Muscle of leg (tissue), 16 donors: ENCODE measurements at places on chromosomes 3 and 15. TPM values are rescaled to one million over a fixed set of nuclear protein-coding genes. Genes with fewer than 3 reads are reported as not detected.

The ARHGEF3 gene
- polyA plus RNA-seq, result 28.9 TPM

GRCh38 chr3:56621681-56622080, 61.4 kb downstream of the TASOR start:
- DNase-seq, result no peak

The TMC3 gene
- polyA plus RNA-seq, result 0.06 TPM

DNA sequence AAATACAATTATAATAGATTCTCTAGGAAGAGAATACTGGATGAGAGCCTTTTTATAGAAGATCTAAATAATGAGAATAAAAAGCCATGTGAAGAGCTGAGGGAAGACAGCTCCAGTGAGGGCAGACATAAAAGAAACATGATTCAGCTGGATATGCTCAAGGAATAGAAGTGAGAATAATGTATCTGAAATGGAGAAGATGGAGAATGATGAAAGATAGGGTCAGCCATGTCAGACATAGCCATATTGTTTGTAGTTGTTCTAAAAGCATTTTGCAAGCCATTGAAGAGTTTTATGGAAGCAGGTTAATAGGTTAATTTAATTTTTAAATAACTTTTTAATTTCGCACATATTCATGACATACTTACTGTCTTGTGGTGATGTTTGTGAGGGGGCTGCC, 713.5 kb upstream of the ARPP21 start:
- no peak for DNase-seq

DNA sequence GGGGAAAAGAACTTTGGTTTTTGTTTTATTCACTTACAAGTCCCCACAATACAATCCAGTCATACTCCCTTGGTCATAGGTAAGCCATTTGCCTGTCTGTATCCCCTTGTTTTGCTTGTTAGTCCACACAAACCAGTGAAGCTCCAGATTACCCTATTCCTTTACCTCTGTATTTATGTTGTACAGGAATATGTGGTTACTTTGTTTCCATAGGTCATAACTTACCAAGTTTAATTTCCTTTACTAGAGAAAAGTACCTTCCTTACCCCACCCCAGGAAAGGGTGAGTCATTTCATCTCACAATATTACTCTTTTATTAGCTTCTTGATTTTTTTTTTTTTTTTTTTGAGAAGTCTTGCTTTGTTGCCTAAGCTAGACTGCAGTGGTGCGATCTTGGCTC, 113.4 kb upstream of the LRRFIP2 start:
- DNase-seq, result no peak

GRCh38 chr3:134644731-134645514, 5.9 kb downstream of the KY start:
- DNase-seq, result peak; percentile 92

DNA sequence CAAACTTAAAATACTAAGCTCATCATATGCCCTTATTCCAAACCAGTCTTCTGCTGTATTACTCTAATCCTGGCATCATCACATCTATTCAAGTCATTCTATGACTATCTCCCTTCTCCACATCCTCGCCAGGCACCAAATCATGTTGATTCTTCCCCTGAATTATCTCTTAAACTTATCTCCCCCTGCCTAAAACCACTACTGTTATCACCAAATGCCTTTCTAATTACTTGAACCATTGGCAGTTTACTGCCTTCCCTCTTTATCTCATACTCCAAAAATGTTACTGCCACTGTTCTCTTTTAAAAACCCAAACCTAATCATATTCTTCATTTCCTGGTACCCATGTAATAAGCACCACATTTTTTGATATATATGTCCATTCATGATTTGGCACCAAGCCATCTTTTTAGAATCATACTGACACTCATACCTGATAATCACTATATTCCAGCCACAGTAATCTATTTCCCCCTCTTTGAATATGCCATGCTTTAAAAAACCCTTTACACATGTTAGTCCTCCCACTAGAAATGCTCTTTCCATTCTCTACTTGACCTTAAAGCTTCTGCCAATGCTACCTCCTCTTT, 126.8 kb downstream of the PEAK1 start:
- DNase-seq, result no peak

DNA sequence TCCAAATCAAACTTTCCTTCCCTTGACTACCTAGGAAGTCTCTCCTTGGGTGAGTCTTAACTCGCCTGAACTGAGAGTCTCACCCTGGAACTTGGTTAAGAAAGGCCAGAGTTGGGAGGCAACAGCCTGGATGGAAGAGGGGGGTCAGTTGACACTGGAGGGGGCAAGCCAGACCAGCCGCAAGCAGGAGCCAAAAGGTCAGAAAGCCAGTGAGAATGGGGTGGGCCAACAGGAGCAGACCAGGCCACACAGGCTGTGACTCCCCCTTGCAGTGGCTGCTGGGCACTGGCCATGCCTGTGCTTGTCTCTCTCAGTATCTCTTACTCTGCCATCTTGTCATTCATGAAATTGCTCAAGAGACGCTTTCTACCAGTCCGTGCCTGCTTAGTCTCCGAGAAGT, 32.9 kb downstream of the CRTC3 start:
- DNase-seq, result no peak

DNA sequence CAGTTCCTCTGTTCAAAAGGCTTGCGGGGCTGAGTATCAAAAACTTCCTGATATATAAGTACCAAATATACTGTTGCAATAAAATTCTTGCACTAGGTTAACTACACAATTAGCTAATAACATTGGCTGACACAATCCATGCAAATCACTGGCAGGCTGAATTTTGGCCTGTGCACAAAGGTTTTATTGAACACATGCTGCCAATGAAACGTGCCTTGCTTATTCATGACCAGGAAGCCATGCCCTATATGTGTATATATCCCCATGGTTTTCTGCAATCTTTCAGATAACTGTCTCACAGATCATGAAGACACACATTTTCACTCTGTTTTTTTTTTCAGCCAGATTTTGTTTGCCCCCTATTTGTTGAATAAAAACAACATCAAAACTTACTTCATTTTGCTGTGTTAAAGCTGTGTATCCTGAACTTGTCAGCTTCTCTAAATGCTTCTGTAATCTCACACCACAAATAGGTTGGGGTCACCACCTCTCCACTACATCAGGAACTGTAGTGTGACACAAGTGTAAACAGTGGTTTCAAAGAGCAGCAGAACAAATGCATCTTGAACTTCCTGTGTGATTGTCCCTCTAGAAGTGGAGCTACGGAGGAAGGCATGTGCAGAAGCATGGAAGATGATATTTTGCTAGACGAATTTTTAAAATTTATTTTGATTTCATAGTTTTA, 920.7 kb upstream of the NR2F2 start:
- peak; percentile 25 for DNase-seq

The SLC2A2 gene
- 2.5 TPM for polyA plus RNA-seq

The CCDC33 gene
- polyA plus RNA-seq, result not detected

GRCh38 chr3:45302470-45302869, 76.4 kb upstream of the TMEM158 start:
- no peak for DNase-seq

- no peak for DNase-seq
Measured at GRCh38 chr3:13004376-13004775, 68.9 kb downstream of the IQSEC1 start.

GRCh38 chr3:62503516-62503915, 130.2 kb upstream of the FEZF2 start:
- DNase-seq, result no peak

The TNFAIP8L3 gene
- polyA plus RNA-seq, result 2.5 TPM

GRCh38 chr15:88563638-88564037, 17.2 kb upstream of the DET1 start:
- DNase-seq, result no peak

The FBXW12 gene
- 0.14 TPM for polyA plus RNA-seq

GRCh38 chr3:36959821-36960220, 15.0 kb upstream of the TRANK1 start:
- DNase-seq, result no peak

The THSD4 gene
- 32.3 TPM for polyA plus RNA-seq

DNA sequence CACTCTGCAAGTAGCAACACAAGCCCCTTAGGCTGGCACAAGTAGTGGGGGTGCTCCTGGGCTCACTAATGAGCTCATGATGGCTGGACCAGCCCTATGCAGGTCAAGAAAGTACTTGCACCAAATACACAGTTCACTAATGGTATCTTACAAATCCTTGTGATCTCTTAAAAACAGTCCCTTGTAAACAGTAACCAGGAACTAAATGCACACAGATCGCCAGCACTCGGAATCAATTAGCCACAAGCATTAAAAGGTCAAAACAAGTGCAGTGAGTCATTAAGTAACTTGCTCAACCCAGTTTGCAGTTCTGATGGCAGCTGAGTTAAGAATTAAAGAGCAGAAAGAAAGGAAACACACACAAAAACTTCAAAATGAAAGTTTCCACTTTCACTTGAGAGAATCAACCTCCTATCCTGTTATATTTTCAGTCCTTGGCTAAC, 43.2 kb downstream of the ARHGEF3 start:
- DNase-seq, result peak; percentile 76

The SOX2 gene
- polyA plus RNA-seq, result 0.59 TPM

DNA sequence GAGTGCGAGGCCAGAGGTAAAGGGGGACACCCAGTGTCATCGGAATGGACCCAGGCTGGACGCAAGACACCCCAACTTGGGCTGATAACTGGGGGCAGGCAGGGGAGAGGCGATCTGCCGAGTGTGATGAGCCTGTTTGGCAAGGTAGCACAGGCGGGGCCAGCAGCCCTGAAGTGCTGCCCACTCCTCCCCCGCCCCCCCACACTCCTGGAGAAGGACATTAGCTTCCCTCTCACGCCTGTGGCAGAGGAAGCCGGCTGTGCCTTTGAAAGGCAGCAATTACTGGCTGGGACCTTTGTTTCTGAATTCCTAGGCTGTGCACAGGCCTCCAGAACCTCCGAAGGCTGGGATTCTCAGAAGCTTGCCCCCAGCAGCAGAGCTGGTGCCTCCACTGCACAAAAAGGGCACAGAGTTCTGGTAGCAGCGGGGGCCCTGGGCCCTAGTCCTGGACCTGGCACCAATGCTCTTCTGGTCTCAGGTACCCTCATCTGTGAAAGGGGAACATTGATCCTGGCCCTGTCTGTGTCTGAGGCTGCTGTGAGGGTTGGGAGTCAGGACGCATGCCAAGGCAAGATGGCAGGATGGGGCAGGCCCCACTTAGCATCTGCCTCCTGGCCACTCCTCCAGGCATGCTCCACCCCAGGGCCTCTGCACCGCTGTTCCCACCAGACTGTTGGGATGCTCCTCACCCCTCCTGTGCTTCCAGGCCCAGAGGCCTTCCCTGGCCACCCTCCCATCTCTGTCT, 28.6 kb downstream of the IQSEC1 start:
- DNase-seq, result no peak

GRCh38 chr3:189805375-189806067, 174.3 kb downstream of the TP63 start:
- no peak for DNase-seq

The CAV3 gene
- 254 TPM for polyA plus RNA-seq

DNA sequence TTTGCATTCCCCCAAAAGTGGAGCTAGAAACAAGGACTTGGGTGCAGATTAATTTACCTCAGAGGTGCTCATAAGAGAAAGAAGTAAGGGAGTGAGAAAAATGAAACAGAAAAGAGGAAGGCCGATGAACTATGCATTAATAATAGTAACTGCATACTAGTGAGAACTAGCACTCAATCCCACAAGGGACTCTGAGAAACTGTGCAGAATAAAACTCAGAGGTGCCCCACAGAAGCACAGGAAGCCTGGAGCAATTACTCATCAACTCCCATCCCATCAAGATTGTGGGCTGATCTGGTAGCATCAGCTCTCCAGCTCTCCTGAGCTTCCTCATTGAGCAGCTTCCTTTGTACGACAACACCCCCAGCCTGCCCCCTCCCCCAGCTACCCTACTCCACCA, 50.8 kb downstream of the CLDN18 start:
- no peak for DNase-seq

The SLC9C1 gene
- polyA plus RNA-seq, result 0.06 TPM

- DNase-seq, result peak; percentile 39
Measured at GRCh38 chr3:50204804-50205412, at the start of gene SLC38A3. TSS of gene SLC38A3 (plus strand) at chr3:50205271. CDS start at chr3:50214200, 8,929 bp downstream.

DNA sequence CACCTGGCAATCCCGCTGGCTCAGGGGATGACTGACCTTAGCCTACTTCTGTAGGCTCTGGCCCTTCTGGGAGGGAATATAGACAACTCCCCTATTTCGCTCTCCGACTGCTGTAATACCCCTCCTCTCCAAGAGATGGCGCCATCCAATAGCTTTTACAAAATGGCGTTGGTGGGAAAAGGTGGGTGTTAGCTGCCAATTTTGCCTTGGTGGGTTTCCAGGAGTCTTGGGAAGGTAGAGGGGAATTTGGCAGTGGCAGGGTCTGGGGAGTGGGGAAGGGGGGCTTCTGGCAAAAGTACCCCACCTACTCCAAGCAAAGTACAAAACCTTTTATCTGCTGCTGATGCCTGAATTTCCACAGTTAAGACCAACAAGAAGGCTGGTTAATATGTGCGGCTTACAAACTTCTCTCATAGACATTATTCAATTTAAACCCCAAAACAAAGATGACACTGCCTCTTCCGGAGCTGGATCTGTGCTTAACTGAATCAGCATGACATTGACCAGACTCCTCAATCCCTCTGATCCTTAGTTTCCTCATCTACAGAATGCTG, 62.1 kb downstream of the RASGRF1 start:
- peak; percentile 48 for DNase-seq

The STAC gene
- polyA plus RNA-seq, result 56.2 TPM

- no peak for DNase-seq
Measured at GRCh38 chr15:40567111-40567510, 2.0 kb upstream of the RPUSD2 start.

GRCh38 chr3:36434687-36435426, 54.6 kb downstream of the STAC start:
- DNase-seq, result no peak
